Ascending aorta (tissue), 2 donors: ENCODE measurements at places on chromosomes 2 and 18. TPM values are rescaled to one million over a fixed set of nuclear protein-coding genes. Genes with fewer than 3 reads are reported as not detected.

The PRADC1 gene
- 77.0 TPM for total RNA-seq

The G6PC2 gene
- not detected for total RNA-seq

The KIF3C gene
- 11.9 TPM for total RNA-seq

The MYL1 gene
- total RNA-seq, result not detected

The MARCHF7 gene
- total RNA-seq, result 49.4 TPM

The PKDCC gene
- 210 TPM for total RNA-seq

The RIT2 gene
- not detected for total RNA-seq

DNA sequence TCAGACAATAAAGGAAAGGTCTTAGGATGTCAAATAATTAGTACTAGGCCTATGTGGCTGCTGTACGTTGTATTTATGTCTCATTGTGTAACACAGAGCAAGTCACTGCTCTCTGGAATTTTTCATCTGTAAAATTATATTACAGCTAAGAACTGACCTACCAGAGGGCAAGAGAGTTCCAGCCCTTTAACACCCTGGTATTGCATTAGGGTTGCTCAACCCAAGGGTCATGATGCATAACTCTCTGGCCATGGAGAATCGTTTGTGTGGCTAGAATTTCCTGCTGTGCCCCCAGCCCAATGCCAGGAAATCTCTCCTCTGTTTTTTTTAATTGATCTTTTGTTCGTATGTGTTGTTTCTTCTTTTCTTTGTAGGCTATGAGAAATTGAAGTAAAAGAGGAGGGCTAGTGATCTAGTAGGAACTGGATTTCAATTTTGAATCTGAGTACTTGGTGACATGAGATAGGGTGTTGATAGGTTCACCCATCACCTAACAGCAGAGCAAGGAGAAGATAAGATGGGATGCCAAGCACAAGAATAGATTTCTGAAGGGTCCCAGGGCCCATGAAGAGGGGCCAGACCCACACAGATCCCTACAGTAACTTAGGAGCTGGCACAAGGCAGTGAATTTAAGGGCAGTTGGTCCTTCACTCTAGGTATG lies 571.2 kb upstream of the TNP1 start:
- no peak for DNase-seq
- no peaks in the 10 kb centered on the region for H3K27me3 ChIP-seq
- H3K4me1 ChIP-seq, result peaks cover 4% of the 10 kb centered on the region
- no peak overlapping the region for H3K27ac ChIP-seq
- no peaks in the 10 kb centered on the region for H3K36me3 ChIP-seq
- no peak overlapping the region for H3K4me3 ChIP-seq

DNA sequence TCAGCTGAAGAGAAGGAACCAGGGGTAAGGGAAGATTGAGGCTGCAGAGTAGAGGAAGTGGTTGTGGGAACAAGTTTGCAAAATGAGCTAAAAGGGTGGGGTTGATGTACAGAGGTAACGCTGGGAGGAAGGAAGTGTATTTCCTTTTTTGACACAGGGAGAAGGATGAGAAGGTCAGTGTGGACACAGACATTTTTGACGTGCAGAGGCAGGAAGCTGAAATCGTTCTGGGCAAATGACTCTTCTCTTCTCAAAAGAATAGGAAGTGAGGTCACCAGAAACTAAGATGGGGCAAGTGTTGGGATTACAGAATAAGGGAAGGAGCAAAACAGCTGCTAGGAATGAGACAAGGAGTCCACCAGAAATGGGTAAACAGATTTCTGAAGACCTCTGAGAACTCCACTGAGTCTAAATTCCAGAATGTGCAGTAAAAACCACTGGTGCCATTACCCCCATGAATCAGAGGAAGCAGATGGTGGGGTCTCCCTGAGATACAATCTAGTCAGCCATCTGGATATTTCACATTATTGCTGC lies 20.0 kb upstream of the RNF149 start:
- H3K36me3 ChIP-seq, result no peaks in the 10 kb centered on the region
- no peak overlapping the region for H3K4me3 ChIP-seq
- DNase-seq, result no peak
- no peaks in the 10 kb centered on the region for H3K4me1 ChIP-seq
- H3K27ac ChIP-seq, result no peak overlapping the region
- H3K27me3 ChIP-seq, result no peaks in the 10 kb centered on the region

- no peak overlapping the region for H3K27ac ChIP-seq
- DNase-seq, result no peak
- no peaks in the 10 kb centered on the region for H3K27me3 ChIP-seq
- H3K4me3 ChIP-seq, result no peak overlapping the region
Observed at GRCh38 chr2:205509655-205510054, 172.6 kb upstream of the NRP2 start.

- no peaks in the 10 kb centered on the region for H3K27me3 ChIP-seq
- peaks cover 32% of the 10 kb centered on the region for H3K4me1 ChIP-seq
- H3K36me3 ChIP-seq, result no peaks in the 10 kb centered on the region
- H3K27ac ChIP-seq, result peak overlapping the region; percentile 29
Observed at GRCh38 chr18:35458677-35459441, 38.9 kb downstream of the INO80C start.

- no peak for DNase-seq
- no peaks in the 10 kb centered on the region for H3K36me3 ChIP-seq
- no peak overlapping the region for H3K27ac ChIP-seq
- peaks cover 2% of the 10 kb centered on the region for H3K4me1 ChIP-seq
- peaks cover 6% of the 10 kb centered on the region for H3K27me3 ChIP-seq
Observed at GRCh38 chr2:60569680-60570111, 16.2 kb upstream of the BCL11A start.

- no peaks in the 10 kb centered on the region for H3K4me1 ChIP-seq
- no peak overlapping the region for H3K27ac ChIP-seq
- no peak overlapping the region for H3K4me3 ChIP-seq
- no peak for DNase-seq
Observed at GRCh38 chr2:121502781-121503180, 27.9 kb upstream of the RNU4ATAC start.

- H3K27me3 ChIP-seq, result no peaks in the 10 kb centered on the region
- H3K27ac ChIP-seq, result no peak overlapping the region
- DNase-seq, result no peak
- H3K4me1 ChIP-seq, result peaks cover 11% of the 10 kb centered on the region
Observed at GRCh38 chr2:85728342-85728741, 25.4 kb upstream of the ATOH8 start.

DNA sequence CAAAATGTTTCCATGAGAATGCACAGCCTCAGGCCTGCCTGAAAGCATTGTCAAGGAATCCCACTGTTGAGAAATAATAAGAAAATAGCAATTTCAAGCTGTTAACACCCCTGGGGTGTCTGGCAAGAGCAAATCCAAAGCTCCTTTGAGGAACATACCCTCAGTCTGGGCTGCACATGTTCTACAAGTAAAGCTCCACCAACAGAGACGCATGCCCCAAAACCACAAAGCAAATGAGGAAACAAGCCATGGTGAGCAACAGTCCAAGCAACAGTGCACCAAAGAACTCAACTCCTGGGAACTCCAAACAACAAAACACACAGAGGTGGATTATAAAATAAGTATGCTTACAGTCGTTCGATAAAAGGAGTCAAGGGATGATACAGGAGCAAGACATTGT lies 40.3 kb downstream of the CYP27C1 start:
- H3K4me3 ChIP-seq, result no peak overlapping the region
- H3K27me3 ChIP-seq, result no peaks in the 10 kb centered on the region
- H3K36me3 ChIP-seq, result no peaks in the 10 kb centered on the region
- H3K27ac ChIP-seq, result no peak overlapping the region
- no peak for DNase-seq

- no peaks in the 10 kb centered on the region for H3K27me3 ChIP-seq
- H3K4me1 ChIP-seq, result no peaks in the 10 kb centered on the region
Observed at GRCh38 chr2:71474744-71475397, 21.5 kb downstream of the DYSF start.

- H3K36me3 ChIP-seq, result no peaks in the 10 kb centered on the region
- no peak overlapping the region for H3K4me3 ChIP-seq
- no peak for DNase-seq
- H3K27ac ChIP-seq, result no peak overlapping the region
Observed at GRCh38 chr2:190786404-190787166, 94.0 kb upstream of the GLS start.

GRCh38 chr2:145022666-145023333 lies 502.9 kb upstream of the ZEB2 start:
- peaks cover 3% of the 10 kb centered on the region for H3K4me1 ChIP-seq
- no peaks in the 10 kb centered on the region for H3K27me3 ChIP-seq
- no peak for DNase-seq

GRCh38 chr2:63665846-63666475 lies 77.2 kb downstream of the MDH1 start:
- no peaks in the 10 kb centered on the region for H3K36me3 ChIP-seq
- no peaks in the 10 kb centered on the region for H3K4me1 ChIP-seq
- no peak overlapping the region for H3K4me3 ChIP-seq
- DNase-seq, result no peak
- H3K27ac ChIP-seq, result no peak overlapping the region

GRCh38 chr2:41337956-41338355 lies 709.9 kb upstream of the PKDCC start:
- no peaks in the 10 kb centered on the region for H3K27me3 ChIP-seq
- no peak overlapping the region for H3K27ac ChIP-seq
- no peaks in the 10 kb centered on the region for H3K4me1 ChIP-seq
- no peaks in the 10 kb centered on the region for H3K36me3 ChIP-seq
- no peak for DNase-seq
